Astrocyte (in vitro differentiated cells and primary cell): ENCODE measurements at places on chromosomes 5 and 9. TPM values are rescaled to one million over a fixed set of nuclear protein-coding genes. Genes with fewer than 3 reads are reported as not detected.

GRCh38 chr9:81460693-81461092, 228.7 kb downstream of the TLE1 start:
- no peak for DNase-seq

GRCh38 chr9:136326061-136326760, 1.1 kb upstream of the GPSM1 start:
- DNase-seq, result peak; percentile 70

- no peak for DNase-seq
Measured at GRCh38 chr5:90477621-90478215, 3.1 kb downstream of the POLR3G start.

DNA sequence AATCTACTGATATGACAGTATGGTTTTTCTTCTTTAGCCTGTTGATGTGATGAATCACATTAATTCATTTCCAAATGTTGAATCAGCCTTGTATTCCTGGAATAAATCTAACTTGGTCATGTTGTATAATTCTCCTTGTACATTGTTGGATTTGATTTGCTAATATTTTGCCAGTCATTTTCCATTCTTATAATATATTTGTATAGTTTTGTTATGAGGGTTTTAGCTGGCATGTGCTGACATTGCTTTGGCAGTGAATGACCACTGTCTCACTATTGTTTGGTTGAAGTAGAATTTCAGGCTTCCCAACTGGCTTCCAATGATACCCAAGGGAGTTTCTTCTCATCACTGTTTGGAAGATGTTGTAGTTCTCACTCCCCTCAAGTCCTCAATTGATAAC, 983.0 kb upstream of the PTPRD start:
- no peak for DNase-seq

SLC34A3 gene
- 0.09 TPM in 1 of 2 replicates, not detected in the other for total RNA-seq

DNA sequence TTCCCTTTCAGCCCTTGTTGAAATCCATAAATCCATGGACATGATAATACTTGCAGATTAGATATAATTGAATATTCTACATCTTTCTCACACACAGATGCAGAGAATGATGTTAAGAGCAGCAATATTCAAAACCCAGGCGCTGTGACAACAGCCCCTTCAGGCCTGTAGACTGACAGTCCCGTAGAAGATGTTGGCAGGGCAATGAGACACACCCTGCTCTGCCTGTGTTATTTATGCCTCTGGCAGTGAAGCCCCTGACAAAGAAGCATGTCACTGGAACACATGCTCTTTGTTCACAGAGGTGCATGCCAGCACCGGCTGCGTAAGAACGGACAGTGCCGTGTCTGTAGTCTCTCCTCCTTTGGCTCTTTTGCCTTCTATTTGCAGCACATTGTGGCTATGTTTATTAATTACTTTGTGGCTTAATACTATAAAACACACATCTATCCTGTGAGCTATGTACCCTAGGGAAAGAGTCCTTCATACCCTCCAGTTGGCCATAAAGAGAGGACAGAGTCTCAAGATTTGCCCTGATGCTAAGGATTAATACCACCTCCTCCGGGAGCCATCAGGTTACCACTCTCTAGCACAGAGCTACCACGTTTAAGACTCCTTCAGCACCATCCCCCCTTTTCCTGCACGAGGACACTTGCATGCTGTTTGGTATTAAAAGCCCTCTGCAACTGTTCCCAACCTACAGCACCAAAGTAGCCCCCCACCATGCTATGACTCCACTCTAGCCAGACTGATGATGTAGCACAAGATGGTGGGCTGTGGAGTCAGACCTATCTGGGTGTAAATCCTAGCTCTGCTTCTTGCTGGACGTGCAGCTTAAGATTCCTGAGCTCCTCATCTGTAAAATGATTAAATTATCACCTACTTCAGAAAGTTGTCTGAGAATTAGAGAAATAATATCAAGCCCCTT, 2.0 kb upstream of the ANP32B start:
- no peak for DNase-seq

GRCh38 chr5:96687080-96687479, 24.9 kb downstream of the CAST start:
- DNase-seq, result no peak

GRCh38 chr5:112915831-112916230, 6.2 kb downstream of the REEP5 start:
- no peak for DNase-seq

DNA sequence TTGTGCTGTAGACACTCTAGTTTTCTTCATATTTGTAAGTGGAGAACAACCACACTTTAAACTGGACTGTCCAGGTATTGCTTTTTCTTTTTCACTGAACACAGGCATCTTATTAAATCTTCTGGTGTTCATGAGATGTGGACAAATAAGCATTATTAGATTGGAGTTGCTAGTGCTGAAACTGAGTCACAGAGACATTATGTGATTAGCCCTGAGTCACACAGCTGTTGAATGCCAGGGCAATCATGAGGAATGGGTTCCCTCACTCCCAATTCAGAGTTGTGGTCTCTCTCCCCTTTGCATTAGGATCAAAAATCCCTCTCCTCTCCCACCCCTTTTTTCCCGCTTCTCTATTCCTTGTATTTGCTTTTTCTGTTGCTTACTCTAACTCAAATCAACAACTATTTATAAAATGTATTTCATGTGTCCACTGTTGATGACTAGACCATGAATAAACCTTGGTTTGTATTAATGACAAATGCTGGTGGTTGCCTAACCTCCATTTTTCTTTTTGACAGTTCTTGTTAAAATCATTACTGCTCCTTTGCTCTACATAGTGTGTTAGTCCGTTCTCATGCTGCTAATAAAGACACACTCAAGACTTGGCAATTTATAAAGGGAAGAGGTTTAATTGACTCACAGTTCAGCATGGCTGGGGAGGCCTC, 738.2 kb downstream of the BRINP1 start:
- DNase-seq, result peak; percentile 18

JAKMIP2 gene
- total RNA-seq, result 15.1 and 19.3 TPM in 2 replicates

C9 gene
- total RNA-seq, result 0.07 TPM in 1 of 2 replicates, not detected in the other

NME5 gene
- 2.9 and 3.2 TPM in 2 replicates for total RNA-seq

DNA sequence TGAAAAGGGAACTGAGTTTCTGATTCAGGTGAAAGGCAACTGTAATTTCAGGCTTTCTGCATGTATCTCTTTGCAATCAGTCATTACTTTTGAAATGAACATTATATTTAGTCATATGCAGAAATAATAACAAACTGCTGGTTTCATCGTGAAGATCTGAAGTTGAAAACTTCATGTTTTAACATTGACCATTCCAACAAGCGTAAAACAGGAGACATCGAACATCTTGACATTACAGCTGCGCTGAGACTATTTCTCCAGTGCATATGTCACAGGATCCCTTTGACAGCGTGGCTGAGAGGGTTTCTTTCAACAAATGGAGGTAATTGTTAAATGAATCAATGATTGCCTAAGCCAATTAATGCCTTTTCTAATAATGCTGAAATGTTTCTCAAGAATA, 38.2 kb upstream of the ZSWIM6 start:
- no peak for DNase-seq

GRCh38 chr5:34778091-34778850, 60.7 kb upstream of the TTC23L start:
- DNase-seq, result no peak

UBE2QL1 gene
- total RNA-seq, result 0.34 and 0.50 TPM in 2 replicates

GRCh38 chr5:180059326-180059725, 12.2 kb downstream of the RNF130 start:
- peak; percentile 48 for DNase-seq

DNA sequence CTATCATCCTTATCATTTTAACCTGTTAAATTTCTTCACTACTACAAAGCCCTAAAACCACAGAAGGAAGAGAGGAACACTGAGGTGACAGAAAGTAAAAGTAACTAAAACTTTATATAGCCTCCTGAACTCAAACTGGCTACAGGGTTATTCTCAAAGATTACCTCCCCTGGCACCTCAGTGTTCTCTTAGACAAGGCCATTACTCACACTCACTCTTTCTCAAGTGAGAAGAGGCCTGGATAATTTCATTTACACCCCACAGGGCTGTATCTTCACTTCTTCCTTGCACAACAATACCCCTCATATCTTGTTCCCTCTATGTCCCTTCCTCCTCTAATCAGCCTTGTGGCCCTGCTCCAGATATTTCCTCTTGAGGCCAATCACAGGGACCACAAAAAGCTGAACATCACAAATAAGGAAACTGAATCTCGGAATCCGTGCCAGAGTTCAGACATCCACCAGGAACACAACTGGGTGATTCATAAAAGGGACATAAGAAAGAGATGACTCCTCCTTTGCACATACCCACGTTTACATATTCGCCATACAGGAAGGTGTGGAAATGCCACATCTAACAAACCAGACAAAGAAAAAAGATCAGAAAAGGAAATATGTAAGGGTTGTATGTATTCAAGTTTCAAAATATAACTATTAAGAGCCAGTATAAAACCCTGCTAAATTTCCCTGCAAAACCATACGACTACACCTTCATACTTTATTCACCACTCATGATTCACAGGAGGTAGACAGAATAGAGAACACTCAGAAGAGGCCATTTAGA, 1.7 kb upstream of the KLHL3 start:
- DNase-seq, result peak; percentile 50

- no peak for DNase-seq
Measured at GRCh38 chr5:38905516-38905915, 59.7 kb downstream of the OSMR start.

DNA sequence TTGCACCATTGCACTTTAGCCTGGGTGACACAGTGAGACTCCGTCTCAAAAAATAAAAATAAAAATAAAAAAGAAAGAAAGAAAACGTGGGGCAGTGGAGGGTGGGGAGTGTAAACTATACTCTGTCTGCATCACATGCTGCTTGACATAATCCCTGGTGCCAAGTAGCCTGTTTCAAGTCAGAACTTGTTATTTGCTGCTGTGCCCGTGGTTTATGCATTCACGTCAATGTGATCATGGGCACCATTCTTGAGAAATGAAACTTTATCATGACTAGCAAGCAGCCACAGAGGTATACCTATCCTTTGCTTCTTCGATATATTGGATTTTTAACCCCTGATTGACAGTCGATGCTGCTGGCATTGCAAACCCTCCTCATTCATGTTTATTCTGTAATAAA, 4.1 kb upstream of the SMU1 start:
- DNase-seq, result no peak

GRCh38 chr5:150294551-150295071, 5.0 kb upstream of the CAMK2A start:
- no peak for DNase-seq

DNA sequence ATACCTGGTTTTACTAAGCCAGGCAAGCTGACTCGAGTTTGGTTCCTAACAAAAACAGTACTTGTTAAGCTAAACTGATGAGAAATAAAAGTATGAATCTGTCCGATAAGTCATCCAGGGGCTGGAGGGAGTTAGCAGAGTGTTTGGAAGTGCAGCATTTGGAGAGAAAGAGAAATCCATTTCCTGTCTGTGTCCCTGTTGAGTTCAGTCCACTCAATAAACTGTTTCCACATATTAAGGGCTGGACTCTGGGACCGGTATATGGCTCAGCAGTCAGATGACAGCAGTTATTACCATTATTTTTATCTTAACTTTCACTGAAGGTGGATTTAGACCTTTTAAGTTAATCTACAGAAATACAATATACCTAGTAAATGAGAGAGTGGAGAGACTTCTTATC, 130.6 kb upstream of the ADRA1B start:
- DNase-seq, result no peak

EGFL7 gene
- 12.3 and 15.5 TPM in 2 replicates for total RNA-seq

GRCh38 chr9:133188843-133189180, 20.2 kb downstream of the OBP2B start:
- no peak for DNase-seq

C9orf153 gene
- not detected in 2 replicates for total RNA-seq

SPATA31E1 gene
- total RNA-seq, result not detected in 2 replicates

IFNA13 gene
- total RNA-seq, result not detected in 2 replicates

DNA sequence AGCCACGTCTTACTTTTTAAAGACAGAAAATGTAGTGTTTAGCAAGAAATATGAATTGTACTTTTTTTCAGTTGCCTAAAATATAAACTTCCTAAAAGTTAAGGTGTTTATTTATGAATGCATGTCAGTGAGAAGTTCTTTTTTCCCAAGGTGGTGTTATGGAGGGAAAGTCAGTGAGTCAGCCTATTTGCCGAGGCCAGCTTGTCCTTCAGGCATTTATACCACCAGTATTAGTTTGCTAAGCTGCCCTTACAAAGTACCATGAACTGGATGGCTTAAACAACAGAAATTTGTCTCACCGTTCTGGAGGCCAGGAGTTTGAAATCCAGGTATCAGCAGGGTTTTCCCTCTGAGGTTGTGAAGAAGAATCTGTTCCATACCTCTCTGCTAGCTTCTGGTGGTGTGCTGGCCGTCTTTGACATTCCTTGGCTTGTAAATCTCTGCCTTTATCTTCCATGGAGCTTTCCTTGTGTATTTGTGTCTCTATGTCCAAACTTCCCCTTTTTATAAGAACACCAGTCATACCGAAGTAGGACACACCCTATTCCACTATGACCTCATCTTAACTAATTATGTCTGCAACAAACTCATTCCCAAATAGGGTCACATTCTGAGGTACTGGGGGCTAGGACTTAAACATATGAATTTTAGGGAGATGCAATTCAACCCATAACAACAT, 38.4 kb downstream of the PRKACG start:
- DNase-seq, result no peak

TMEM250 gene
- 29.8 and 30.3 TPM in 2 replicates for total RNA-seq

- no peak for DNase-seq
Measured at GRCh38 chr5:155885199-155885598, 441.8 kb upstream of the SGCD start.

GRCh38 chr9:132669698-132670456, at the start of gene DDX31:
Gene DDX31 (minus strand): TSS chr9:132669983. CDS start chr9:132669934, 49 bp downstream.
- peak; percentile 71 for DNase-seq

ARL15 gene
- total RNA-seq, result 29.1 and 30.3 TPM in 2 replicates

DNA sequence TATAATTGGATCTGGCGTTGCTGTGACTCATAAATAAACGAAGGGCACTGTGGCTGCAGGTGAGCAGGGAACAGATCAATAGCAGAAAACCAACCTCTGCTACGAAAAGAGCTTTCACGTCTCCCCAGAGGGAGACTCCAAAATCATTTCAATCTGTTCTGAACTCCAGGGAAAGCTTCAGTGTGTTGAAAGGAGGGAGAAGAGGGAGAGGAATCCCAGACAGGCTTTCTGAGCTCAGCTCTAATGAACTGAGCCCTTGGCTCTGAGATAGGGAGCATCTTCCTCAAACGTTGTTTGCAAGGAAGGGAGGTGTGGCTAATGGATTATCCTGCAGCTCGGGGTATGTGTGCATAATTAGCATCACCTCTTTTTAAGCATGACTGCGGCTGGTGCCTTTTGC, 288.0 kb upstream of the IRX4 start:
- no peak for DNase-seq

SLC25A48 gene
- not detected in 2 replicates for total RNA-seq

STK32A gene
- total RNA-seq, result 0.25 and 0.34 TPM in 2 replicates

- DNase-seq, result no peak
Measured at GRCh38 chr9:104747245-104747564, 278 bp upstream of the NIPSNAP3A start.
